GM12891 (cell line): ENCODE measurements at places on chromosomes 13 and 19.

GRCh38 chr19:1745589-1746031 lies 7.7 kb upstream of the ONECUT3 start:
- DNase-seq: no peak

- no peak for DNase-seq
Measured at GRCh38 chr13:35699825-35700510, 223.5 kb upstream of the MAB21L1 start.

GRCh38 chr19:10749435-10750384 lies 31.8 kb downstream of the DNM2 start:
- no peak for DNase-seq

- DNase-seq: no peak
Measured at GRCh38 chr13:98796191-98796590, 43.7 kb upstream of the SLC15A1 start.

DNA sequence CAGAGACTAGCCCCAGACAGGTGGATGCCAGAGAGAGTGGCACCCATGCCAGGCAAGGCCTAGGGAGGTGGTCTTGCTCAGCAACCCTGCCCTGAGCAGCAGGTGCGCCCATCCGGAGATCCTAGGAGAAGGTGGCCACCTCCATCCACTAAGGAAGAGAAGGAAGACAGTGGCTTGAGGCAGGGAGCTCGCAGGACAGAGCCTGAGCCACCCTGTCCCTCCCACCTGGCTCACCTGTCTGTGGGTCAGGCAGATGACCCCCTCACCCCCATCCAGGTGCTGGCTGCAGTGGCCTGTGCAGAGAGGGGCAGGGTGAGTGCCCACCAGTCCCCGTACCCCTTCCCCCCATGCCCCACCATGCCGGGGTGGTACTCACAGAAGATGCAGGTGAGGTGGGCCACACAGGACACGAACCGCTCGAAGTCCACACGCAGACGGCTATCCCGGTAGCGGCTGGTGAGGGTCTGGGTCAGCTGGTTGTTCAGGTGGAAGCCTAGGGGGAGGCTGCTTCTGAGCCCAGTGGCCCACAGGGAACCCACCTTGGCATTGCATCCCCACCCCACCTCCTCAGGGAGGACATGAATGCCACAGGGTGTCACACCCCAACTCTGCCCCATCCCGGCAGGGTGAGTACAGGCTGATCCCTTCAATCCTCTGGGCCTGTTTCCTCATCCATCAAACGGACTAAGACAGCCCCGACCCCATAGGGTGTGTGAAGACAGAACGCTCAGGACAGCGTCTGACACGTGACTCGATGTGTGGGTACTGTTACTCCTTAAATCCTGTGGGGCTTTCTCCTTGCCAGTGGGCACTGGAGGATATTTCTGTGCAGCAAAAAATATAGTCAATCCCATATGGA lies 13.3 kb downstream of the CAPN12 start:
- no peak for DNase-seq

GRCh38 chr13:29993196-29993595 lies 142.8 kb upstream of the UBL3 start:
- no peak for DNase-seq

DNA sequence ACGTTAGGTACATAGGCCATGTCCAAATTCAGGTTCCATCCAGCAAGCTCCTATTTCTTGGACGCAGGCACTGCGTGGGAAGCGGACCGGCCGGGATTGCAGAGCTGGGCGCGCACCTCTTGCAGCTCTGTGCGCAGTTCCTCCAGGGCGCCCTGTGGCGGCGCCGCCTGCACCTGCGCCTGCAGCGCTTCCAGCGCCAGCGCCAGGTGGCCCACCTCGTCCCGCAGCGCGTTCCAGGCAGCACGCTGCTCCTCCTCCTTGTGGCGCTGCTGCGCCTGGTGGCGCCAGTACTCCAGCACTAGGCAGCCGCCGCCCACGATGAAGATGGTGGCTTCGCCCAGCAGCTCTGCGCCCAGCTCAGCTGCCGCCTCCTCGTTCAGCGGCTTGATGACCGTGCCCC lies 31.1 kb downstream of the OPA3 start:
- DNase-seq: no peak

DNA sequence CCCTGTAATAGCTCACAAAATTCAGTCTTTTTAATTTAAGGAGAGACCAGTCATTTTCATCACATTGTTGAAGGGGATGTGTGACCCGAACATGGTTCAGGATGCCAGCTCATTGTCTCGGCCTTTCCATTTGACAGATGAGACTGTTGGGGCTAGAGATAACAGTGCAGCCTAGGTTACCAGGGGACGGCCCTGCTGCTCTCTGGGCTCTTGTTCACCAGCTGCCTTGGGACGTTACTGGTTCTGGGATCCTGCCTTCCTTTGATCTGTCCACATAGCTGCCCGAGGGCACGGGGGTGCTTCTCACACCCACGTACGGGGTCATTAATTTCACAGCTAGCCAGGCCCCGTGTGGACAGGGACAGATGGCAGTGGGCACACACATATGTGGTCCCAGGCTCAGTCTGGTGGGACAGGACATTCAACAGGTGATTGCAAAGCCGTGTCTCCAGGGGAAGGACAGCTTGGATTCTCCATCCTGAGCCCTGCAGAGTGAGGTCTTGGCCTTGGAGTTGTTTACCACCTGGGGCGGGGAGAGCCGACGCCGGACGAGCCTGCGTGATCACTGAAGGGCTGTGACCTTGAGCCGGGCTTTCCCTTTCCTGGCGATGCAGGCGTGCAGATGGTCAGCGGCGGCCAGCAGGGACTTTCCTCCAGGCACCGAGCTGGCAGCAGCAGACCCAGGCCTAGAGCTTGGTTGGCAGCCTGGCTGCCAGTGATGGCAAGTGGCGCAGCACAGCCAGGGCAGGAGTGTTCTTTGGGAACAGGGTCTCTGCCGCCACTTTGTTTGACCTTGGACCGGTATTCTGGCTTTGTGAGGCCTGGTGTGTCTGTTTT lies 26.7 kb upstream of the NPAS1 start:
- no peak for DNase-seq

- DNase-seq: no peak
Measured at GRCh38 chr19:9917321-9917720, 19.0 kb downstream of the OLFM2 start.

- DNase-seq: no peak
Measured at GRCh38 chr13:49836516-49836915, 44.0 kb upstream of the KPNA3 start.

DNA sequence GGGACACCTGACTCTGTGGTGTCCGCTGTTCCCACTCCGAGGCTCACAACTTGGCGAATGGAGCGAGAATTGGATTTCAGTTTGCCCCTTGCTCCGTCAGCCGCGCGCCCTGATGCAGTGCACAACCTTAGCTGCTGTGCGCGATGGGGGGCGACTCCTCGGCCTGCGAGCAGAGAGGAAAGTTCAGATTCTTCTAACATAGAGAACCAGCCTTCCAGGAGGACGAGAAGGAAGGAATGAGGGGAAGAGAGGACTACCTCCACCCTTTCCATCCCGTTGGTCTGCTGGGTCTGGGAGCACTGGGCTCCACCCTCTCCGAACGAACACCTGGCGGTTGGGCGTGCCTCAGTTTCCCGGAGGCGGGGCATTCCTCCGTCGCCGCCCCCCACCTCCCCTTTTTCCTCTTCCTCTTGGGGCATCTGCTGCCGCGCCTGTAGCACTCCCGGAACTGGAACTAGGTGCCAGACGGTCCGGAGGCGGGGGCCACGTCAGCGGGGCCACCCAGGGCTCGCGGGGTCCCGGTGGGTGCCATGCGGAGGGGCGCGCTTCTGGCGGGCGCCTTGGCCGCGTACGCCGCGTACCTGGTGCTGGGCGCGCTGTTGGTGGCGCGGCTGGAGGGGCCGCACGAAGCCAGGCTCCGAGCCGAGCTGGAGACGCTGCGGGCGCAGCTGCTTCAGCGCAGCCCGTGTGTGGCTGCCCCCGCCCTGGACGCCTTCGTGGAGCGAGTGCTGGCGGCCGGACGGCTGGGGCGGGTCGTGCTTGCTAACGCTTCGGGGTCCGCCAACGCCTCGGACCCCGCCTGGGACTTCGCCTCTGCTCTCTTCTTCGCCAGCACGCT lies at the start of gene KCNK6:
Gene KCNK6, plus strand, starts transcription at position 425 of the 838 bp plus-strand sequence. Its CDS starts 106 bp downstream, at position 531.
- DNase-seq: no peak

- DNase-seq: no peak
Measured at GRCh38 chr13:29753618-29754472, 96.6 kb downstream of the UBL3 start.

DNA sequence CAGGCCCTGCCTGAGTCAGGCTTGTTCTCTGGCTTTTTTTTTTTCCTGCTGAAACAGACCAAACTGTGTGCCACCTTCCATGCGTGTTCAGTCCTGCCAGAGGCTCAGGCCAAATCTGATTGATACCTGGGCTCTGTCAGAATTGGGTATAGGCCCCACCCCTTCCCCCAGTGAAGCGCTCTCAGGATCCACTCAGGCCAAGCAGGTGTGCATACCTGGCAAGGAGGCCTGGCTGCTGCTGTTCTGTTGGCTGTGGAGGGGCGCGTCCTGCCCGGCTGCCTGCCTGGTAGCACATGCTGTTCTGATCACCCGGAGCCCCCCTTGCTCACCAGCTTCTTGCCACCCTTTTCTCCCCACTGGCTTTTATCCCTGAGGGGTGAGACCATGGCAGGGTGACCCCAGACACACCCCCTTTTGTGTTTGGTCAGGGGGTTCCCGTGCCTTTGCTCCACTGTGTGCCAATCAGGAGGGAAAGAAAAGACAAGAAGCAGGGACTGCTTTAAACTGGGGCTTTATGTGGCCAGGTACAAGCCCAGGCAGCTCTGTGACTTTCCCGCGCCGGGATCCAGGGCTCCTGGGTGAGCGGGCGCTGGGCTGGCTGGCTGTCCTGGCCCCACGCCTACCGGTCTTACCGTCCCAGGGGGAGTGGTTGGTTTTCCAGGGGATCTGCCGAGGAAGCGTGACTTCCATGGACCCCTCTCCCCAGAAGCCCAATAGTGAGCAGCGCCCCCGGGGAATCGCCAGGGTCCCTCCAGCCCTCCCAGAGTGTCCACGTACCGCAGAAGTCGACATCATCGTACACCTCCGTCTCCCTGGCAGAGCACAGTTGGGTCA lies 12.7 kb downstream of the PRAM1 start:
- DNase-seq: no peak

GRCh38 chr19:29563486-29564101 lies 37.8 kb downstream of the VSTM2B start:
- DNase-seq: no peak

GRCh38 chr13:31334994-31335557 lies 135.3 kb downstream of the B3GLCT start:
- DNase-seq: no peak

GRCh38 chr19:32543115-32543900 lies 37.7 kb upstream of the PDCD5 start:
- DNase-seq: no peak

GRCh38 chr13:51727634-51728274 lies 76.2 kb downstream of the DHRS12 start:
- no peak for DNase-seq
